ENCODE measurements at places on chromosomes 4 and X. TPM values are rescaled to one million over a fixed set of nuclear protein-coding genes. Genes with fewer than 3 reads are reported as not detected.

- no peak for DNase-seq
Observed at GRCh38 chrX:55523356-55523755, 33.7 kb upstream of the USP51 start.

DNA sequence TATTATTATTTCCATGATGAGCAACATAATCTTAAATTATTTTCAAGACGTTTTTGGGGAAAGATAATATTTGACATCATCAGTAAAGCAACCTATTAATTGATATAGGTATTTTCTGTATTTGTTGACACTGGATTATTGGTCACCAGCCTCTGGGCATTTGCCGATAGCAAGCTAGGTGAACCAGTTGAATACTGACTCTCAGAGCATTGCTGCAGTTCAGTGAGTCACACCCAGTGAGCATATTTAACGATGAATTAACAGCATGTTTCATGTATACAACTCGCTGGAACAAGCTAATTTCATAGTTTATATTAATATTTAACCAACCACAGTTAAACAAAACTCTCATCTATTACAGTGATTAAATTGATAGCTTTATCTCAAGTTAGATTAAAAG, 1006.0 kb upstream of the DIAPH2 start:
- DNase-seq = no peak

DNA sequence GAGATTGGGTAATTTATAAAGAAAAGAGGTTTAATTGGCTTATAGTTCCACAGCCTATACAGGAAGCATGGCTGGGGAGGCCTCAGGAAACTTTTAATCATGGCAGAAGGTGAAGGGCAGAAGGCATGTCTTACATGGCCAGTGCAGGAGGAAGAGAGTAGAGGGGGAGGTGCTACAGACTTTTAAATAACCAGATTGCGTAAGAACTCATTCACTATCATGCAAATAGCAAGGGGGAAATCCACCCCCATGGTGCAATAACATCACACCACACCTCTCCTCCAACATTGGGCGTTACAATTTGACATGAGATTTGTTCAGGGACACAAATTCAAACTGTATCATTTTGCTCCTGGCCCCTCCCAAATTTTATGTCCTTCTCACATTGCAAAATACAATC, 353.8 kb upstream of the PABPC5 start:
- no peak for DNase-seq

DNA sequence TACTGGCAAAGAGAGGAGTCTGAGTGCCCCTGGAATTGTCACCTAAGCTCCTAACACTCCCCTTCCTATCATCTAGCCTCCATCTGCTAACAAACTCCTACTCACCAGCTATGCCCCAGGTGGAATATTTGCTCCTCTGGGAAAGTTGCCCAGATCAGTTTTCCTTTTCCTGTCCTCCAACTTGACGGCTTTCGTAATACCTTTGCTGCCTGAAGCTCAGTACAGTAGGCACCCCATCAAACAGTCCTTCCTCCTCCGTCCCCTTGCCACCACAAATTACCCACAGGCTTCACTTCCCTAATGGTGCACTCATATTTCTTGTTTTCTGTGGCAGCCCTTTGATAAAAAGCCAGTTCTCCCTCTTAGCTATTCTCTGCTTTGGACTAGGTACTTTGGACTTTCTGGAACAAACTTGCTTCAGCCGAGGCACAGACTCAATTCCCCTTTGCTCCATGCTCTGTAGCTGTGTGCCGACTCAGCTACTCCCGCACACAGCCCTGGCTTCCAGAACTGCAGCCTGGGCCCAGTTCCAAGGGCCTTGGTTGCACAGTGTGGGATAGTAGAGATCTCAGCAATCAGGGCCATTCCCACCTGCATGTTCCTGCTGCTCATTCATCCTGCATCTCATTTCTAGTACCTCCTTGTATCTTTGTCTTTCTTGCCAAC, 605.1 kb downstream of the BCOR start:
- DNase-seq = no peak

GRCh38 chrX:100635989-100636320, 651 bp downstream of the TSPAN6 start:
- DNase-seq = peak; percentile 11

DNA sequence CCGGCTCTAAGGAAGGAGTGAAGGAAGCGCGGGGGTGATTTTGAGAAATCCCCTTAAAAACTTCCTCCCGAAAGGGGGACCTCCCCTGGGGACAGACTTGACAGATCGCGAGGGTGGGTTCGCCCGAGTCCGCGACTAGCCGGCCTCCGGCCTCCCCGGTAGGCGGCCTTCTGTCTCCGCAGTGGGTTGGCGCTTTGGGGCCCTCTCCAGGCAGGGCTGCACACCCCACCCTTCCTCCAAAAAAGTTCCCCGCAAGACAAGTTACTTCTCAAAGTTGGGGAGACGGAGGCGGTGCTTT, 24.8 kb downstream of the HOPX start:
- no peak for DNase-seq

GRCh38 chr4:145289403-145290076, 109.2 kb upstream of the OTUD4 start:
- DNase-seq = no peak

The CDX4 gene
- total RNA-seq = not detected

The SCML2 gene
- total RNA-seq = 3.3 TPM

The ANXA5 gene
- 255 TPM for total RNA-seq

The CCDC110 gene
- 0.98 TPM for total RNA-seq
